ENCODE measurements at places on chromosomes 1 and 21. TPM values are rescaled to one million over a fixed set of nuclear protein-coding genes. Genes with fewer than 3 reads are reported as not detected.

UBL4B gene
- not detected for total RNA-seq

IGSF3 gene
- total RNA-seq, result 0.96 TPM

RNF223 gene
- total RNA-seq, result not detected

- DNase-seq, result no peak
These were observed 51.0 kb upstream of the ASPM start for GRCh38 chr1:197197430-197197997.

GRCh38 chr1:212545941-212546635, 62.5 kb upstream of the ATF3 start:
- DNase-seq, result no peak

DNA sequence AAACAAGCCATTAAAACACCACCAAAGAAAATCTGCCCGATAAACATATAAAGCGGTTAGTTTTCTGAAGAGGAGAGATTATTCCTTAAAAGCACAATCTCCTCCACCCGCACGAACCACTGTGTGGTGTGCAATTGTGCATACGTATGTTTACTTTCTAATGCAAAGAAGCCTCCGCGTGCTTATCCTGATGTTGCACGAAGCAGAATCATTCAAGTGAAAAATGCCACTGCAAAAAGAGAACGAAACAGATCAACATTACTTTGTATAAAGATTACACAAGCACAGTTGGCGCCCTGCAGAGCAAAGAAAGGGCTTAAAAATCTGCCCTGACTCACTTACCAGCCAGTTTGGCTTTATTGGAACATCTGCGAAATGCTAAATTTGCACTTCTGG, 166.8 kb downstream of the ZNF281 start:
- no peak for DNase-seq

FMO1 gene
- not detected for total RNA-seq

GRCh38 chr1:40038697-40039096, 1.8 kb upstream of the CAP1 start:
- DNase-seq, result no peak

GJA9 gene
- total RNA-seq, result not detected

- DNase-seq, result no peak
These were observed 197.8 kb upstream of the GALNT2 start for GRCh38 chr1:229869240-229869639.

RSRP1 gene
- 101 TPM for total RNA-seq

DNA sequence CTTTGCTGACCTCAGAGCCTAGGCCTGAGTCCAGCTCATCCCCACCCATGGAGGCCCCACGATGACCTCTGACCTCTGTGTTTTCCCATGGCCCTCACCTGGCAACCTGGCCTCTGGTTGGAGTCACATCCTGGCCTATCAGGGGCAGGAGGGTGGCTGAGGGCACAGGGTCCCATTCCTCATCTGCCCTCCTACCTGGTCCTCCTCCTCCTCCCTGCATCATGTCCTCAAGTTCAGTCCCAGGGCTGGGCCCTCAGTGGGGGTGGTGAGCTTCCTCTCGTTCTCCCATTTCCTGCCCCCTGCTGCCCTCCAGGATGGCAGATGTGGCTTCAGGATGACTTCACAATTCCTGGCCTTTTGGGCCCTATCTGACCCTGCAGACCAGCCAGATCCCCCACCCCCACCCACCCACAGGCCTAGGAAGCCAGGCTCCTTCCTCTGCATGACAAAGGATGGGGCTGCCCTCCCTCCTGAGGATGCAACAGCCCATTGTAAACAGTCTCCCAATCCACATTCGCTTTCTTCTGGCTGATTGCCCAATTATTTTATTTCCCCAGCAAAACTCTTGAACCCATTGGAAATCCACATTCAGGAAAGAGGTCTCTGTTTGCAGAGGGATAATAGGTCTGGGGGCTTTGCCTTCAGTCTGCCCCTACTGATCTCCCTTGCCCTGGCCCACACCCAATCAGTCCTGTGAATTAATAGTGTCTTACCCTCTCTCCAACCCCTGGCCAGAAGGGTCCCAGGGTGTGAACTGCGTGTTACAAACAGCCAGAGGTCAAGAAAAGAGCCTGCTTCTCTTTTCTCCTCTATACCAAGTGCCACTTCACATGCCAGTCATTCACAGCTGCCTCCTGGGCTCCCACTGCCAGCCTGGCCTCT, 10.3 kb upstream of the LEFTY1 start:
- no peak for DNase-seq

FAM43B gene
- not detected for total RNA-seq

PDE9A gene
- 7.4 TPM for total RNA-seq

GRCh38 chr1:156319664-156320063, 18.4 kb downstream of the CCT3 start:
- DNase-seq, result peak; percentile 38

GRCh38 chr1:4411862-4412261, 242.5 kb upstream of the AJAP1 start:
- DNase-seq, result no peak

CNKSR1 gene
- total RNA-seq, result 1.5 TPM

GRCh38 chr21:45640888-45641479, 2.5 kb upstream of the PCBP3 start:
- DNase-seq, result peak; percentile 42

AMY1A gene
- not detected for total RNA-seq

GRCh38 chr1:82759035-82759434, 958.3 kb downstream of the ADGRL2 start:
- DNase-seq, result no peak

RGSL1 gene
- total RNA-seq, result not detected

GRCh38 chr1:162178432-162178831, 108.9 kb downstream of the NOS1AP start:
- DNase-seq, result no peak

- DNase-seq, result no peak
These were observed 555.5 kb upstream of the NR5A2 start for GRCh38 chr1:199472018-199472417.

GRCh38 chr1:220682901-220683576, 7.1 kb upstream of the C1orf115 start:
- no peak for DNase-seq

DNA sequence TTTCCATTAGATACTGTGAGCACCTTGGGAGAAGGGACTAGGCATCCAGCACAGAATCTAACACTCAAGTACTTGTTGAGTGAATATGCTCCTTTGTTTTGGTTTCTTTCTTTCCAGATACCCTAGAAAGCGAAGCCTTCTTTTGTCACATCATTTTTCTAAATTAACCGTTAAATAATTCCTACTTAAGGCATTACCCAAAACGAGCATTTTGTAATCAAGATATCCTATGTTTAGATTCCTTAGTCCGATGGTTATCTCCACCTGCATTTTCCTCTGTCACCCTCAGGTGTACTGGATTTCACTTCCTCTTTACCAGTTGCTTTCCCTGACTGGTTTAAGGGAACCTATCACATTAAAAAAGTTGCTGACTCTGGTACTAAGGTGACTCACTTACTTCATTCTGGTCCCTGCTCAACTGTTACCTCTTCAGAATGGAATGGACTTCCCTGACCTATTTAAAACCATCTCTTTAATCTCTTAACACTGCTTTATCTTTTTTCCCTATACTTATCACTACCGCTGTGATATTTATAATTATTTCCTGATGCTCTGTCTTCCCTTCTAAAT, 3.2 kb downstream of the B3GALNT2 start:
- no peak for DNase-seq

DNA sequence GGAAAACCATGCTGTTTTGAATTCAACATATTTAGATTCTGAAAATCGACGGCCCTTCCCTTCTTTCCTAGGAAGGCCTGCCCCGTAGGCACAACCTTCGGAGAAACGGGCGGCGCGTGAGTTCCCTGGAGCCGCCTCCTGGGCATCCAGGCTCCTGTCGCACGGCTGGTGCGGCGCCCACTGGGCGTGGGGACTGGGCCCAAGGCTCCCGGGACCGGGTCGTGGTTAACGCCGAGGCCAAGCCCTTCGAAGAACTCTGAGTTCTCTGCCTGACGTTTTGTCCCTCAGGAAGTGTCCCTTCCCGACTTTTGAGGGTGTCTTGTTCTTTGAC, 19.2 kb upstream of the TBX15 start:
- no peak for DNase-seq

GRCh38 chr1:109772658-109773202, 9.0 kb upstream of the EPS8L3 start:
- DNase-seq, result no peak

C1QB gene
- not detected for total RNA-seq

FCGR1A gene
- total RNA-seq, result not detected

DNA sequence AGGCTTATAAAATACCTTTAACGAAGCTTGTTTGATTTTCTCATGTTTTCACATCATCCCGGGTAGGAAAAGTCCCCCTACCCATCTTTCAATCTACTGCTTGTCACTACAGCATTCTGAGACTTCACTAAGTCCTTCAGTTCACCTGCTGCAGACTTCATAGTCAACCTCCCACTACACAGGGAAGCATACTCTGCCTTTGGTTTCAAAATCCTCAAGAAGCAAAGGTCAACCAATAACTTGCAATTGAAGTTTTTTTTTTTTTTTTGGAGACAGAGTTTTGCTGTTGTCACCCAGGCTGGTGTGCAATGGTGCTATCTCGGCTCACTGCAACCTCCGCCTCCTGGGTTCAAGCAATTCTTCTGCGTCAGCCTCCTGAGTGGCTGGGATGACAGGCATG, 4.7 kb upstream of the PTPN22 start:
- no peak for DNase-seq

GRCh38 chr1:22158654-22159053, 15.8 kb upstream of the WNT4 start:
- no peak for DNase-seq

- DNase-seq, result no peak
These were observed 28.6 kb downstream of the KIF26B start for GRCh38 chr1:245183429-245183828.

OR6N1 gene
- not detected for total RNA-seq

KCNE2 gene
- not detected for total RNA-seq

DNA sequence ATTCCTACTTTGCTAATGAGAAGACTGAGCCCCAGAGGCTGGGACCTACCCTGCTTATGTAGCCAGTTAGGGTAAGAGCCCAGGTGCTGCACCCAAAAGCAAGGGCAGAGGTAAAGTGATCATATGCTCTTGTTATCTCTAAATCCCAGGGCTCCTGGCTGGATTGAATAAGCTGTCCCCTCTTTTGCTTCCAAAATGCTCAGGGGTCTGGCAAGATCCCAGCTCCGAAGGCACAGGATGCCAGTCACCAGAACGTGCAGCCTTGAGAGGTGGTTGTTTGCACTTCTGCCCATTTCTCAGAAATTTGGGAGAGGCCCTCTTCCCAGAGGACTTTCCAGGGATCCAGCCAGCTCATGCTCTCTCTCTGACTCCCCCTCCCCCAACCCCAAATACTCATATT, 142.4 kb upstream of the TMEM51 start:
- DNase-seq, result no peak

GRCh38 chr1:43348343-43348808, 10.4 kb upstream of the CDC20 start:
- no peak for DNase-seq

FAM72C gene
- total RNA-seq, result 43.4 TPM

DNA sequence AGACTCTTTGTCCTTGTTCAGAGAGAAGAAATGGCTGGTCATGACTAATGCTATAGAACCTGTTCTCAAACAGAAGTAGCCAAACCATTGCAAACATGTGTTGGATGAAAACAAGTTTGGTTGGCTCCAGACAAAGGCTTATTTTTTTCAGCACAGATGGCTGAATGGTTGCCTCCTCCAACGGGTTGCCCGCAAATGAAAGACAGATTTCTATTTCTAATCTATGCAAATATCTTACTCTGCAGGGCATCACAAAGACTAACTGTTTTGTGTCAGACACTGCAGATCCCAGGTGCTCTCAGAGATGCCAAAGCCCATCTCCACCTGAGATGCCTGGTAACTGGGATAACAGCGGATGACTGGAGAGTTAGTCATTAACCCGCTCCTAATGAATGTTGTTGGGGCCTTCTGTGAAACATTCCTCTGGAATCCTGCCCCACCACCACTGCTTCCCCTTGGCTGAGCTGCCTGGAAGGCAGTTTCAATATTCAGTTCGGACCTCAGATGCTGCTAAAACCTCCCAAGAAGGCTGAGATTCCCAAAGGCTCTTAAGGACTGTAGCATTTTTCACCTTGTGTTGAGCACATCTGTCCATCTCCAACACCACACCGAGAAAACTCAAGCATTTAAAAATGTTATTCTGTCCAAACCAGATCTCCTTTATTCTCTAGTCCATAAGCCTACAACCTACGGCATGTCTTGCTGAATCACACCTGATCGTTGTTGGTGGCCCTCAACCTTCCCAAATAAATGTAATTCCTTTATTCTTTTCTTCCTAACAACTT, 104.4 kb downstream of the PTPN14 start:
- DNase-seq, result no peak

DRAXIN gene
- total RNA-seq, result 0.30 TPM

KCNAB2 gene
- 164 TPM for total RNA-seq

MIXL1 gene
- not detected for total RNA-seq

CA6 gene
- total RNA-seq, result 0.62 TPM

HHAT gene
- 3.9 TPM for total RNA-seq

DNA sequence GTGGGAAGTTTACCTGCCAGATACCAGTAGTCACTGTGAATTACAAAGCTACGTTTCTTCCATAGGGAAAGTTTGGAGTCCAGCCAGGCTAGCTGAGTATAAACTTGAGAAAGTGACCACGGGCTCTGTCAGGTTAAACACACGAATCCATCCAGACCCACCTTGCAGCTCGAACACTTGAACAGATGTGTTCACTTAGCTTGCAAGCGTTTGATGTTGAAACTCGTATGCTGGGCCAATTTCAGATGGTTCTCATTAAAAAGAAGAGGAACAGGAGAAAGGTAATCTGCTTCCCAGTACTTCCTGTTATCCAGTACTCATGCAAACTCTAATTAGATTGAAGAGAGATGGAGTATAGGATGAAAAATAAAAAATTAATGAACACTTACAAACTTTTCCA, 636.4 kb downstream of the SMYD3 start:
- no peak for DNase-seq

DNA sequence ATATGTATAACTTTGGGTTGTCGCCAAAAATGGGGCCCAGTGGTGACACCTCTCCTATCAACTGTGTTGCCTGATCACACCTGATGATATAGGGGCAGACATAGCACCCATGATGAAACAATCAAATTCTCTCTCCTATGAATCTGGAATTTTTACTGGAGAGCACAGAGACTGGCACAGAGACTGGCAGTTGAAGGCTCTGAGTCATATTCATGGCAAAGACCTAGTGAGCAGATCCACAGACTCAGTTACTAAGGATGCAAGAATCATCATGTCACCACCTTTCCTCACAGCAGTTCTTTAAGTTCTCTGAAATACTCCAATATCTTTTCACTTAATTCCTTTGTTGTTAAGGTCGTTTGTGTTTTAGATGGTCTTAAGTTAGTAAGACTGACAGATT, 60.0 kb downstream of the APCS start:
- no peak for DNase-seq

DNA sequence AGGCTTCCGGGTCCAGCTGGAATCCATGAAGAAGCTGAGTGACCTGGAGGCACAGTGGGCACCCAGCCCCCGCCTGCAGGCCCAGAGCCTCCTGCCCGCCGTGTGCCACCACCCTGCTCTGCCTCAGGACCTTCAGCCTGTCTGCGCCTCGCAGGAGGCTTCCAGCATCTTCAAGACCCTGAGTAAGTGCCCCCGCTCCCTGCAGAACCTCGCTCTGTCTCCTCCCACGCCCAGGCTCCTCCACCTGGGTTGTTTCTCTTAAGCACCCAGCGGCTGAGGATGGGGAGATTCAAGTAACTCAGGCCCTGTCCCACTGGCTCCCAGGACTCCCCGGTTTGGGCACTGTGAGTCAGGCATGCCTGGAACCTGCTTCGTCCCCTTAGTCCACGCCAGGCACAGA, 1.5 kb downstream of the GUCA2B start:
- no peak for DNase-seq

- DNase-seq, result no peak
These were observed 69.8 kb upstream of the SSBP3 start for GRCh38 chr1:54475946-54476516.

SPRR2A gene
- total RNA-seq, result not detected

Data from activated naive CD4-positive, alpha-beta T cell treated with anti-CD3 and anti-CD28 coated beads for 36 hours (primary cell).